ENCODE measurements at places on chromosomes 1 and 21.

DNA sequence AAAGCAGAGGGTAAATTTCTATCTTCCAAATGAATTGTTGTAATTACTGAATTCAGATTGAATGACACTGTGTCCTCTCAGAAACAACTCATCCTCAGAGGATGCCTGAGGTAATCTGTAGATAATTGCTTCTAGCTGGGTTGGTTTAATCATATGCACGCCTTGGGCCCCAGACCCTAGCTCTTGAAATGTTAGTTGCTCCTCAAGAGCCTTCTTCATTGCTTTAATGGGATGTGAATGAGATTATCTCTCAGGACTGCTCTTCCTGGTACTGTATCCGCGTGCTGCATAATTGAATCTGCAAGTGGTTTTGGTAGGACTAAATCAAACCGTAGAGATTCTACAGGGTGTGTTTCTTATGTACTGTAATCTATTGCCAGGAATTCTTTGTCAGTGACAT lies 569.3 kb upstream of the NEGR1 start:
- DNase-seq = no peak

DNA sequence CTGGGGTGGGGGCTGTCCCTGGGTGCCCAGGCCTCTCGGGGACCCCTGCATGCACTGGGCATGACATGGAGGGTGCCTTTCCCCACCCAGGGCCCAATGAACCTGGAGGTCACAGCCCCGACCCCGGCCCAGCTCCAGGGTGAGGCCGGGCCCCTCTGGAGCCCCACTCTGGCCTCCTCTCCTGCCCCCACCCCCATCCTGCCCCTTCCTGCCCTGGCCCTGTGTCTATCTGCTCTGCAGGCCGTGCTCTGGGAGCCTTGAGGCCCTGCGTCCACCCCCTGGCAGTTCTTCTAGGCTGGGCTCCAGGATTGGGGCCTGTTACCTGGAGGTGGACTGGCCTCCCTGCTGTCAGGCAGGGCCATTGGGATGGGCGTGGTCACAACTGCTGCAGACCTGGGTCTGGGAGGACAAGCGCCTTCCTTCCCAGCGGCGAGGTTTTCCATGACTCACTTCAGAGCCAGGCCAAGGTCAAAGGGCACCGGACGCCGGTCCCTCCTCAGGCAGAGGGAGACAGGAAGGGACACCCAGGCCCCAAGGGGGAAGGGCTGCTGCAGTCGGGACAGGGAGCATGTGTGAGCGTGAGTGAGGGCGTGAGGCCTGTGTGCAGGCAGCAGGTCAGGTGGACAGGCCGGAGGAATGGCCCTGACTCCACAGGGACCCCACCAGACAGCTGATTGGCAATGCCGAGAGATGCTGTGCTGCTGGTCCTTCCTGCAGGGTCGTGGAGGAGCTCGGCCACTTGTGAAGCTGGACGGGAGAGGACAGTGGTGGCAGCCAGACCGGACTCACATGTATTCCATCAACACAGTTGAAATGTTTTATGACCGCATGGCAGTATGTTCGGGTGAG lies 31.1 kb upstream of the POFUT2 start:
- DNase-seq = no peak

GRCh38 chr1:1205769-1206375 lies 520 bp downstream of the TNFRSF18 start:
- DNase-seq = no peak

GRCh38 chr1:112599477-112599876 lies 19.5 kb downstream of the ST7L start:
- no peak for DNase-seq

- peak; percentile 21 for DNase-seq
Measured at GRCh38 chr1:192580351-192580962, 4.9 kb downstream of the RGS1 start.

DNA sequence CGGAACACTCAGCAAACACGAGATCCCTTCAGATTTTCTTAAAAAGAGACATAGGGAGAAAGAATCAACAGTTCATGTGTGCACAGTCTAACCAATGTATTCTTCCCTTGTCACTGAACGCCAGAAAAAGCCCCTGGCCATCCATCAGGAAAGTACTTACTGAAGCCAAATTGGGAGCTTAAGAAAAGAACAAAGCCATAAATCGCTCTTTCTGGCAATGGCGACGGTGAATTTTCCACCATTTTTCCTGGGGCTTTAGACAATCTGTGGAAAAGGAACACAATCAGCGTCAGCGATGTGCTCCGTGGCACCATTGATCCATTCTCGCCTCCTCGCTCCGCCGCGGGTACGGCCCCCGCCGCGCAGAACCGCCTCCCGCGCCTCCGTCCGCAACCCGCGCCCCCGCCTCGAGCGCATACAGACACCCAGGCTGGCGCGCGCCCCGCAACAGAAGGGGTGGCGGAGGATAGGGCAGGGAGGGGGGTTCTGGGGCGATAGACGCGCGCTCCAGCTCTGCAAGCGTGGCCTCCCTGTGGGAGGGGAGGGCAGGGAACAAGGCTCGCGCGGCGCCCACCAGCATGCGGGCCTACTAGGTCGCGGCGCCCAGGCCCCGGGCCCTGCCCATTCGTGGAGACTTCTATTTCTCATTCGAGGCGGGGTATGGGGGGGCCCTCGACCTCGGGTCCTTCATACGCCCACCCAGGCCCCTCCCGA lies 440 bp downstream of the PIGP start:
- DNase-seq = peak; percentile 77

GRCh38 chr1:48726139-48726538 lies 50.6 kb downstream of the BEND5 start:
- no peak for DNase-seq

- no peak for DNase-seq
Measured at GRCh38 chr1:61270107-61270506, 187.7 kb downstream of the NFIA start.

DNA sequence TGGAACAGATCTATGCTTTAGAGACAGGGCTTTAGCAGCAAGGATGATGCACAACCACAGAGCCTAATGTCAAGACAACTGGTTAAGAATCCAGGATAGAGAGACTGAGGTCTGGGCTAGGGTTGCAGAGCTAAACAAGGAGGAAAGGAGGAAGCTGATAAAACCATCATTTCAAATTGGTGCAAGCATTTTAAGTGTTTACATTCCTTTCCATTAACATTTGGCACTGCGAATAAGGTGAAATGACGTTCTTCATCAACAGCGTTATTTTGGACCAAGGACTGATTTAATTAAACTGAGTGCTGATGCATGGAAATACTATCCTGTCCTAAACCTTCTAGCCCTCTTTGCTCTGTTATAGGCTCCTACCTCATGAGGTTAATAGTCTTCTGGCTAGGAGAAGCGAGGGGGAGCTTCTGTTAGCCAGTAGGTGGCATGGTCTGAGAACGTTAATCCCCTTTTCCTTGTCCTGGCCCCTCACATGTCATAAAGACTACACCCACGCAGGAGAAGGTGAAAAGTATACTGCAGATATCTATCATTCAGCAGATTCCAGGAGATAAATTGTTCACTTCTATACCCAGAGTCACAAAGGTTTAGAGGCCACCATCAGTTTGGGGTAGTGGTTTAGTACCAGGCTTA lies 7.6 kb upstream of the C1orf21 start:
- DNase-seq = no peak

DNA sequence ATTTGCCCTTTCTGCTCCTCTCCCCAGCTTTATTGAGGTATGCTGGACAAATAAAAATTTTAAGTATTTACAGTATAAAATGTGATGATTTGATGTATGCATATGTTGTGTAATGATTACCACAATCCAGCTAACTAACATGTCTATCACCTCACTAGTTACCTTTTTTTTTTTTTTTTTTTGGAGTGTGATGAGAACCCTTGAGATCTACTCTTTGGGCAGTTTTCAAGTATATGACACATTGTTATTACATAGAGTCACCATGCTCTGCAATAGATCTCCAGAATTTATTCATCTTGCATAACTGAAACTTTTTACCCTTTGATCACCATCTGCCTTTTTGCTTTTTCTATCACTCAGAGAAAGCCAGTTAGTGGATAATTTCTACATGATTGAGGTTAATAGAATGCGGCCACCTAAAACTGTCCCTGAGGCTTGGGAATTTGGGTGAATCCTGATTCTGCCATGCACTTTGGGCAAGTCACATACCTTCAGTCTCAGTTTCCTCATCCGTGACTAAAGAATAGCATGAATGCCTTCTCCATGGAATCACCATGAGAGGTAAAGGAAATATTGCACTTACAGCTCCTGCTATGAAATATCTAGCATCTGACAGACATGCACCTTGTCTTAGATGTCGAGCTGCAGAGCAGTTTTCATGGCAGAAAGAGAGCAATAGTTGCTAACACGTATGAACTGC lies 295.2 kb downstream of the DISC1 start:
- DNase-seq = no peak

DNA sequence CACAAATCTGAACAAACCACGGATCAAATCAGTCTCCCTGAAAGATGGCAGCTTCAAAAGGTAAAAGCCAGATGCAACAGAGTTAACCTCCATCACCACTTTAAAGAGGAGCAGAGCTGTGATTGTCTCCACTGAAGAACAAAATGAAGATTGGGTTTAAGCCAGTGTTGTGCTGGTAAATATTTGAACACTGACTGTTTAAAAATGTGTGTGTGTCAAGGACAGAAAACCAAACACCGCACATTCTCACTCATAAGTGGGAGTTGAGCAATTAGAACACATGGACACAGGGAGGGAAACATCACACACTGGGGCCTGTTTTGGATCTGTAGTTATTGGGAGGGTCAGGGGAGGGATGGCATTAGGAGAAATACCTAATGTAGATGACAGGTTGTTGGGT lies 83.9 kb downstream of the ST6GALNAC5 start:
- no peak for DNase-seq

- no peak for DNase-seq
Measured at GRCh38 chr1:91549041-91549735, 48.5 kb downstream of the CDC7 start.

GRCh38 chr1:32767641-32768040 lies 49.5 kb downstream of the YARS1 start:
- no peak for DNase-seq

DNA sequence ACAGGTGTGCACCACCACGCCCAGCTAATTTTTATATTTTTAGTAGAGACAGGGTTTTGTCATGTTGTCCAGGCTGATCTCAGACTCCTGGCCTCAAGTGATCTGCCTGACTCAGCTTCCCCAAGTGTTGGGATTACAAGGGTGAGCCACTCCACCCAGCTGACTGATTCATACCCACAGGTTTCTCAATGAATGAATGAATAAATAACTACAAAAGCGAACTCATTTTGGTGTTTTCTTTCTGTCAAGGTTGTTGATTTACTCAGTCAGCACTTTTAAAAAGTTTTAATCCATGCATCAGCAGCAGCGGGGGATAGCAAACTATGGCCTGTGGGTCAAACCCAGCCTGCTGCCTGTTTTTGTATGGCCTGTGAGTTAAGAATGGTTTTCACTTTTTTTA lies 217.5 kb downstream of the FAF1 start:
- DNase-seq = no peak

- no peak for DNase-seq
Measured at GRCh38 chr1:22484706-22485345, 33.2 kb downstream of the ZBTB40 start.

- peak; percentile 82 for DNase-seq
Measured at GRCh38 chr21:37220433-37220980, 46.6 kb downstream of the VPS26C start.

DNA sequence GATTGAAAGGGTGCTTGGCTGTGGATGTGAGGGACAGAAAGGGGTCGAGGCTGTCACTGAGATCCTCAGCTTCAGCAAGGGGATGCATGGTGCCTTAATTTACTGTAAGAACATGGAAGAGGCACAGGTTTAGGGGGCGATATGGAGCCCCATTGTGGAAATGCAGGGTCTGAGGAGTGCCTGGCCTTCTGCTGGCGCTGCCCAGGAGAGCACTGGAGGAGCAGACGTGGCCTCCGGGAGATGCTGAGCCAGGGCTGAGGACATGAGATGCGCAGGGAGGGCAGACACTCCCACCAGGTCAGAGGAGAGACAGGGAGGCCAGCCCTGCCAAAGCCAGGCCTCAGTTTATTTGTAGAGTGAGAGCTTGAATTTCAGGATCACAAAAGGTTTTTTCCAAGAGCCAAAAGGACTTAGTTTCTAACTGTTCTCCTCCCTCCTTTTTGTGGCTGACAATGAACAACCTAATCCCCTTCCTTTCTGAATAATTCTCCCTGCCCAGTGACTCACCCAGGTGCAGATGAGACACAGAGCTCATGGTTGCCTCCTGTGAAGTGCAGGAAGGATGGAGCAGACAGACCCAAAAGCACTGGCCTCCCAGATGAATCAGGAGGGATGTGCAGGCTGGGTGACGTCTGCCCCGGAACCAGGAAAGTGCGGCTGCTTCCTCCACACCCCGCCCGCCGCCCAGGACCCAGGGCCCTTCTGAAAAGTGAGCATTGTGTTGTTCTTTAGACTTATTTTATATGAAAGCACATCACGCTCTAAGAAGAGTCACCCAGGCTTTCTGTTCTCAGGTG lies 73.0 kb upstream of the TMPRSS2 start:
- DNase-seq = no peak

- DNase-seq = no peak
Measured at GRCh38 chr1:169124459-169124858, 18.0 kb downstream of the ATP1B1 start.

DNA sequence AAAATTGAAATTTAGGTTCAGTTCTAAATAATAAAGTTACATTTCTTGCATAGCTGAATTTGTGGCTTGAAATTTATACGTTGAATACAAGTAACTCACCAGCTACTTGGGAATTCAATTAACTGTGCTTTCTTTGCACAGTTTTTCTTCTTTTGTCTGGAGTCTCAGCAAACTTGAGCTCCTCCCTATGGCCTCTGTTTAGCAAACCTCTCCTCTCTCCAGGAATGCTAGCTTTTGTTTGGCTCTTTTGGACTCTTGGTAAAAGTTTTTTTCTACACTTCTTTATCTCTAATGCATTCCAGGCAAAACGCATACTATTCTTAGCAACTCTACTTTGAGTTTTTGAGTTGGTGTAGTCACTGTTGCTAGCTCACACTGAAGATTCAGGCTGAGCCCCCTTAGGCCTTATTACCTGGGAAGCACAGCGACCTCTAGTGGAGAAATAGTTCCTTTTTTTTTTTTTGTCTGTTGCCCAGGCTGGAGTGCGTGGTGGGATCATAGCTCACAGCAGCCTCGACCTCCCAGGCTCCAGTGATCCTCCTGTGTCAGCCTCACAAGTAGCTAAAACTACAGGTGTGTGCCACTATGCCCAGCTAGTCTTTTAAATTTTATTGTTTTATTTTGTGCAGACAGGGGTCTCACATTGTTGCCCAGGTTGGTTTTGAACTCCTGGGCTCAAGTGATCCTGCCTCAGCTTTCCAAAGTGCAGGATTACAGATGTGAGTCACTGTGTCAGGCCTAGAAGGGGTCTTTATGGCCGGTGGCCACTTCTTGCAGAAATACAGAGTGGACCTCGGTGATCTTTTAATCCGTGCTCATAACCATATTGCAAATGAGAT lies 61.7 kb downstream of the CASQ2 start:
- DNase-seq = peak; percentile 72

- DNase-seq = peak; percentile 13
Measured at GRCh38 chr1:10692401-10693021, 103.9 kb downstream of the CASZ1 start.

GRCh38 chr1:92764116-92764515 lies 20.8 kb downstream of the EVI5 start:
- DNase-seq = no peak

GRCh38 chr1:8660411-8660828 lies 157.0 kb downstream of the RERE start:
- DNase-seq = no peak

- DNase-seq = no peak
Measured at GRCh38 chr21:27647921-27648320, 681.0 kb upstream of the ADAMTS5 start.

- no peak for DNase-seq
Measured at GRCh38 chr1:109885589-109885988, 25.1 kb upstream of the CSF1 start.

- no peak for DNase-seq
Measured at GRCh38 chr1:182110635-182111034, 49.1 kb upstream of the ZNF648 start.

- DNase-seq = no peak
Measured at GRCh38 chr1:206050655-206051235, 2.2 kb upstream of the RHEX start.
